Chondrocyte (in vitro differentiated cells): ENCODE measurements at places on chromosomes 1 and 21.

DNA sequence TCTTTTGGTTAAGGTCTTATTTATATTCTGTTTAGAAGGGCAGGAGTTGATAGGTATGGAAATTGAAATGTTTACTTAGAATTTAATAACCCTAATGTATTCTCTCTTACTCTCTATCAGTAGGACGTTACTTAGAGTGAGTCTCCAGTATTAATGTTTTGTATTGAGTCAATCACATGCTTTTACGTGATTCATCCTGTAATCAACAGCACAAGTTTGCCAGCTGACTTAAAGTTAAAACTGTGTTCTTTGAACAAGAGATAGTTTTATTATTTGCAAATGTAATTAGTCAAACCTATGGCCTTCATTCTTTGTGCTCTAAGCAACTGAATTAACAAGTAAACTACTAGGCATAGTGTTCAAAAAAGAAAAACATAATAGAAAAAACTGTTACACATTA, 57.3 kb downstream of the PKN2 start:
- DNase-seq = no peak

DNA sequence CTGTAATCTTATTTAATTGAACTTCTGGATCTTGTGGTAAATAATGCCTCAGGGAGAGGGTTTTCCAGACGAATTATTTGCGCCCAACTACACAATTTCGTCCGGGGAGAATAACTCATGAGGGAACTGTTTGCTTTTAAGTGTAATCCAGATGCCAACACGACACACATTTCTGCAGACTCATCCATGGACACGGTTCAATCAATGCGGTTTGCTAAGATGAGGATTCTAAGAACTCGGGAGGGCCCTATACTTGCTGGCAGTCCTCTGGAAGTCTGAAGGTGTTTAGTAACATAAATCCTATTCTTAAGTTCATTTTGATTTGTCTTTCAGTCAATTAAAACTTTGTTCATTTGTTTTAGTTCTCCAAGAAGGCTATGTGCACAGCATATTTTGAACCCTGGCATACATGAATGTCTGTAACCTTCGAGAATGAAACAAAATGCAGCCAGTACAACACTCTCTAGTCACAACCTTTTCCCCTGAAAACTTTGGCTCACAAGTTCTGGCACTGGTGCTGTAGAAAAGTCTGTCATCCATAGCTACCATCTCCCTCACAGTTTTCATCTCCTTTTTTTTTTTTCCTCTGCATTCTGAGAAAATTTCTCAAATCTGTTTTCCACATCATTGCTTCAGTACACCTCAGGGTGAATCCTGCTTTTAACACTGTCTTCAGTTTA, 38.8 kb downstream of the DIPK1A start:
- no peak for DNase-seq

GRCh38 chr1:236767276-236767675, 27.8 kb upstream of the MTR start:
- DNase-seq = no peak

DNA sequence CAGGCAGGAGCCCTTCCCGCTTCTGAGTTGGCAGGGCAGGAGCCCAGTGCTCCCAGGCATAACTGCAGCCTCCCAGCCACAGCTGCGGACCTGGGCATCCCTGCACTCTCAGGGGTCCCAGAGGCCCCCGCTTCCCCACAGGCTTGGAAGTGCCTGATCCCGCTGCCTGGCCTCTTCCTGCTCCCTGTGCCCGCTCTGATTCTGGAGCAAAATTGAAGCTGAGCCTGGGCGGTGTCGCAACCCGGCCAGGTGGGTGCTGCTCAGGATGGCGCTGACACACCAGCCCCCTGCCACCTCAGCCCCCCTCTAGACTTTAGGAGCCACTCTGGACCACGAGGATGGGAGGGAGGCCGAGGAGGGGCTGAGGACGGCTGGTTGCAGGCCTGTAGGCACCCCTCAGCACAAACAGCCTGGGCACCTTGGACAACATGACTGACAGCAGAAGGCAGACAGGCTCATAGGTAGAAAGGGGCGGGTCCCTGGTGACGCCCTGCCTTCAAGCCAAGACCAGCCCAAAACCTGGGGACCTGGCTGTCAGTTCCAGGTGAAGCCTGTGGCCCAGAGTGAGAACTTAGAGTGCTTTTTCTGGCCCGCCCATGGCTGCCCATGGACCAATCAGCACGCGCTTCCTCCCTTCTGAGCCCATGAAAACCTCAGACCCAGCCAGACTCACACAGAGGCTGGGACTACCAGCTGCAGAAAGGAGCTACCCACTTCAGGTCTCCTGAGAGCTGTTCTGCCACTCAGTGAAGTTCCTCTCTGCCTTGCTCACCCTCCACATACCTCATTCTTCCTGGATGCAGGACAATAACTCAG, 7.2 kb downstream of the HLCS start:
- no peak for DNase-seq

GRCh38 chr1:121413821-121414220, 229.0 kb downstream of the SRGAP2C start:
- DNase-seq = no peak

GRCh38 chr1:59432531-59433439, 135.9 kb downstream of the FGGY start:
- no peak for DNase-seq
